ENCODE measurements at places on chromosomes 3 and 15.

- DNase-seq = no peak
Observed at GRCh38 chr3:141082064-141082463, 30.9 kb downstream of the SPSB4 start.

- no peak for DNase-seq
Observed at GRCh38 chr3:78204977-78205376, 1165.1 kb downstream of the ROBO2 start.

- no peak for DNase-seq
Observed at GRCh38 chr3:189809583-189809982, 178.4 kb downstream of the TP63 start.

GRCh38 chr3:68880632-68881031 lies 51.7 kb downstream of the TAFA4 start:
- DNase-seq = no peak

DNA sequence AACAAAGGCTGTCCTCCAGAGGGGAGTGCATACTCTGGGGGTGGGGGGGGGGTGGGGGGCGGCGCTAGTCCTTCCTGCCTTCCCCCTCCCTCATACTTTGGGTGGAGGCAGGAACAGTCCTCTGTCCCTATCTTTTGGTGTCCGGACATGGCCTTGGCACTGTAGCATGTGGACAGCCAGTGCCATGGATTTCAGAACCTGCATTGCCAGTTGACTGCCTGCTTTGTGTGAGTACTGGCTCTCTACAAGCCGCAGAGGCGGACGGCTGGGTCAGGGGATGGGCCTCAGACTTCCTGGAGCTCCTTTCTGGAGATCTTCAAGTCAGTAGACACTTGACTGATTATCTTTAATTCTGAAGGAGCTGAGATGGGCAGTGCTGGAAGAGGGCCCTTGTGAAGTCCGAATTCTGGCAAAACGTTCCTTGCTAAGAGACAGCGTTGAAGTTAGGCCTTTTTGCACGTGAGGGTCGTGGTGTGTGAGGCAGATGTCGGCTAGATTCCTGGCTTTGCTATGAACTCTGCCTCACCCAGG lies 2.5 kb downstream of the CLDN11 start:
- no peak for DNase-seq

DNA sequence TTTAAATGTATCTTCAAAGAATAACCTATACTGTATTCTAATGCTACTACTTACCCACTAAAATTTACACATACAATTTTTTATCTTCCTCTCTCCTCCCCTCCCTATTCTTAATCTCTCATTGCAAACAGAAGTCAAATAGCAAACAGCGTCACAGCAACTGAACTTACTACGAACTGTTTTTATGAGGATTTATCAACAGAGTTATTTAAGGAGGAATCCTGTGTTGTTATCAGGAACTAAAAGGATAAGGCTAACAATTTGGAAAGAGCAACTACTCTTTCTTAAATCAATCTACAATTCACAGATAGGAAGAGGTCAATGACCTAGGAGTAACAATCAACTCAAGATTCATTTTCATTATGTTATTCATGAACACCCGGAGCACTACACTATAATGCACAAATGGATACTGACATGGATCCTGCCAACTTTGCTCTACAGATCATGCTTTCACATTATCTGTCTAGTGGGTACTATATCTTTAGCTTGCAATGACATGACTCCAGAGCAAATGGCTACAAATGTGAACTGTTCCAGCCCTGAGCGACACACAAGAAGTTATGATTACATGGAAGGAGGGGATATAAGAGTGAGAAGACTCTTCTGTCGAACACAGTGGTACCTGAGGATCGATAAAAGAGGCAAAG lies 984 bp downstream of the FGF7 start:
- DNase-seq = no peak

DNA sequence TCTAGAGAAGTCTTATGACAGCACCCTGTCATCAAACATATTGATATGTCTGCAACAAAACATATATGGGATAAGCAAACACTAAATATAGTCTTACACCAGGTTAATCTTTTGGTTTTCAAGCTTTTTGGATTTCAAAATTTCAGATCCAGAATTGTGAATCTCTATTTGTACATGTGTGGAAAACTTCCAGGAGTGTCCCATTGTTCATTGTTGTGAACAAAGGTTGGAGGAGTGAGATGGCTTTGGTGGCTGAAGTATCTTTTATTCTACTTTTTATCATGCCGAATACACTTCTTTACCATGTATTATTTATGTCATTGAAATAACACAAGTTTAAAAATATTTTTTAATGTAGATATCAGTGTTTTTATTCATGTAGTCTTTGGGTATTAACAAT lies 5.9 kb upstream of the FHIT start:
- DNase-seq = no peak

- no peak for DNase-seq
Observed at GRCh38 chr15:92545996-92546395, 109.6 kb downstream of the FAM174B start.

DNA sequence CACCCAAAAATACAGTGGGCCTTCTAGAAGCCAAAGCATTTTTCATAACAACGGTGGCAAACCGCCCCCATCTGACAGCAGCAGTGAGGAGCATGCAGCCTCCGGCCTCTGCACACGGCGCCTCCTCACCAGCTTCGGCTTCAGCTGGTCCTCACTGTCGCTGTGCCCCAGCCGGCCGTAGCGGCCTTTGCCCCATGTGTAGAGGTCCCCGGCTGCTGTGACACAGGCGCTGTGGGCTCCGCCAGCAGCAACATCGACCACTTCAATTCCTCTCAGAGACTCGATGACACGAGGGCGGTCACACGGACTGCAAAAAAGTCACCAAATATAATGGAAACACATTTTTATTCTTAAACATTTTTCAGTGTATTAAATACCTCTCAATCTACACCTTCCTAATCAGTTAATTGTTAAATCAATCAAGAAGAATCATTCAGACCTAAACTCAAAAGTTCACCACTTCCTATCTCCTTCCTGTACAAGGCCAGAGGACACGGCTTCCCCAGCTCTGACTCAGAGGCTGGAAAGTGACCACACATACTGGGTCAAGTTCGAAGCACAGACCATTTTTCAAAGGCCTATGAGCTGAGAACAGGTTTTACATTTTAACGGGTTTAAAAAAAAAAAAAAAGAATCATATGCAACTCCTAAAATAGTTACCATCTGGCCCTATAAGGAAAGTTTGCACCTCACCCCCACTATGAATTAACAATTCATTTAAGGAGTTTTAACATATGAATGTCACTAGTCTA lies 33.6 kb upstream of the OCA2 start:
- DNase-seq = no peak

GRCh38 chr3:17183951-17184550 lies 299.3 kb downstream of the PLCL2 start:
- no peak for DNase-seq

DNA sequence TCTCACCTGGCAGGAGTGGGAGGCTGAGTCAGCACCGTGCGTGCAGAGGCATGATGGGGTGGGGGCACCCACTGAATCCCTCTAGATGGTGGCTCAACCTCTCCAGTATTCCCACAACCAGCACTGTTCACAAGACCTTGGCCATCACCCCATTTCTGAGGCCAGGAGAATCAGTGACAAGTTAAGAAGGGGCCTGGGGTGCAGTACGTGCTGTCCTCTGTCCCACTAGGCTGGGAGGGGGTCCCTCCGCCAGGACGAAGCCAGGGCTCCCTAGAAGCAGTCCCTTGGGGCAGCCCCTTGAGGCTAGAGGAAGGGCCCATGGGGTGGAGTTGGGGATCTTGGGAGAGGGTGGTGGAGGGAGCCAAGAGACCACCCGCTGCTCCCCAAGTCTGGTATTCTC lies 4.8 kb downstream of the MYL3 start:
- DNase-seq = no peak

GRCh38 chr3:175187586-175187985 lies 328.5 kb downstream of the NAALADL2 start:
- no peak for DNase-seq

DNA sequence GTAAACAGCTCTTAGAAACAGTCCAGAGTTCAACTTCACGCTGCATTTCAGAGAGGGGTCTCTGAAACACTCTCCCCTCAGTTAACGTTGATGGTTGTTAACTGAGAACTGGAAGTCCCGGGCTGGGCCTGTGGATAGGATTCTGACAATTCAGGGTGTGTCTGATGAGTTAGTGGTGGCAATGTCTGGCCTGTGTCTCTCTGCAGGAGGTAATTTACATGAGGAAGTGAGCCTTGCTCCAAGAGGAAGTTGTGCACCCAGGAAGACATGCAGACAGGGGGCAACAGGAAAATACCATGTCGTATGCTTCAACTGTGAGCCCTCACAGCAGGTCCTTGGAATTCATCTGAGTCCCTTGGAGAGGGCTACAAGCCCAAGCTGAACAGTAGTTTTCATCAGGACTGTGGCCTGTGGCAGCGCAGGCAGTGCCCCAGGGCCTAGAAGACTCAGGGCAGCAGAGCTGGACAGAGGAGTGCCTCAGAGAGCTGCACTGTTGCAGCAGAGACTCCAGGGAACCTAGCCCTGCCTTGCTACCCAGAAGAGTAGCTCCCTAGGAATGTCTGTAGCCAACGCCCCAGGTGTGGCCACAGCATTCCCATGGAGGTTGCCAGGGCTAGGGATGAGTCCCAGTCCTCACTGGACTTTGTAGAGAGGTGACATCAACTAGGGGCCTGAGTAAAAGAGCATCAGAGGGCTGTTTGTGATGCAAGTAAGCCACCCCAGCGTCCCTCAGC lies 104.6 kb upstream of the SELENOK start:
- DNase-seq = no peak

GRCh38 chr15:80912673-80913072 lies 76.9 kb downstream of the MESD start:
- no peak for DNase-seq

- DNase-seq = no peak
Observed at GRCh38 chr15:60718661-60719069, 239.7 kb upstream of the ICE2 start.

- no peak for DNase-seq
Observed at GRCh38 chr15:35506272-35506870, 39.6 kb downstream of the DPH6 start.

GRCh38 chr15:101039461-101039860 lies 120.3 kb downstream of the LRRK1 start:
- DNase-seq = no peak

DNA sequence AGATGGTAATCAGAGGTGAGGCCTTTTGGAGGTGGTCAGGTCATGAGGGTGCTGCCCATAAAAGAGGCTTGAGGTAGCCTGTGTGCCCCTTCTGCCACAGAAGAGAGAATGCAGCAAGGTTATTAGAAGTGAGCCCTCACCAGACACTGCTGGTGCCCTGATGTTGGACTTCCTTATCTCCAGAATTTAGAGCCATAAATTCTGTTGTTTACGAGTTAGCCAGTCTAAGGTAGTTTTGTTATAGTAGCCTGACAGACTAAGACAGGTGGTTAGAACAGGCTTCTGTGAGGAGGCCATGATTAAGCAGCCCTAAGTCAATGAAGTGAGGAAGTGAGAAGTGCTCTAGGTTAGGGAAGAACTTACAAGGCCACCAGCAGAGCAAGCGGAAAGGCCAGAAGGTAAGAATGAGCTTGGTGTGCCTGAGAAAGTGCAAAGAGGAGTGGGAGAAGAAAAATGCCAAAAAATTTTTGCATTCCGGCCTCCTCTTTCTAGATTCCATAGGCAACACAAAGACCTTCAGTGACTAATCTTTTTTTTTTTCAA lies 44.2 kb upstream of the STT3B start:
- DNase-seq = no peak

Measured in activated CD8-positive, alpha-beta memory T cell treated with anti-CD3 and anti-CD28 coated beads for 48 hours (primary cell).